ENCODE measurements at places on chromosomes 1 and 21. TPM values are rescaled to one million over a fixed set of nuclear protein-coding genes. Genes with fewer than 3 reads are reported as not detected.

Gene RAP1GAP
- total RNA-seq, result 0.57 TPM

Gene FCAMR
- not detected for total RNA-seq

Gene SLC22A15
- 0.50 TPM for total RNA-seq

Gene FAAH
- 7.9 TPM for total RNA-seq

Gene NOC2L
- total RNA-seq, result 61.4 TPM

Gene UTS2
- not detected for total RNA-seq

Gene CFHR1
- not detected for total RNA-seq

Gene ENO1
- 244 TPM for total RNA-seq

Gene TPTE
- not detected for total RNA-seq

Gene MMP23B
- total RNA-seq, result not detected

Gene PLA2G5
- not detected for total RNA-seq

Gene XCL2
- not detected for total RNA-seq

All from psoas muscle (tissue), 8 donors.